GM23248 (cell line): ENCODE measurements at places on chromosomes 11 and 22. TPM values are rescaled to one million over a fixed set of nuclear protein-coding genes. Genes with fewer than 3 reads are reported as not detected.

The FLRT1 gene
- 0.22 TPM in 1 of 2 replicates, not detected in the other for total RNA-seq

The OR52E8 gene
- not detected in 2 replicates for total RNA-seq

The EXPH5 gene
- 0.13 TPM in 1 of 2 replicates, not detected in the other for total RNA-seq

The NLRP14 gene
- total RNA-seq: not detected in 2 replicates

The NOX4 gene
- total RNA-seq: 0.54 and 2.0 TPM in 2 replicates

The SEC14L2 gene
- total RNA-seq: 41.9 and 54.6 TPM in 2 replicates

- no peak for DNase-seq
Measured at GRCh38 chr11:27599217-27599616, 92.6 kb upstream of the LIN7C start.

DNA sequence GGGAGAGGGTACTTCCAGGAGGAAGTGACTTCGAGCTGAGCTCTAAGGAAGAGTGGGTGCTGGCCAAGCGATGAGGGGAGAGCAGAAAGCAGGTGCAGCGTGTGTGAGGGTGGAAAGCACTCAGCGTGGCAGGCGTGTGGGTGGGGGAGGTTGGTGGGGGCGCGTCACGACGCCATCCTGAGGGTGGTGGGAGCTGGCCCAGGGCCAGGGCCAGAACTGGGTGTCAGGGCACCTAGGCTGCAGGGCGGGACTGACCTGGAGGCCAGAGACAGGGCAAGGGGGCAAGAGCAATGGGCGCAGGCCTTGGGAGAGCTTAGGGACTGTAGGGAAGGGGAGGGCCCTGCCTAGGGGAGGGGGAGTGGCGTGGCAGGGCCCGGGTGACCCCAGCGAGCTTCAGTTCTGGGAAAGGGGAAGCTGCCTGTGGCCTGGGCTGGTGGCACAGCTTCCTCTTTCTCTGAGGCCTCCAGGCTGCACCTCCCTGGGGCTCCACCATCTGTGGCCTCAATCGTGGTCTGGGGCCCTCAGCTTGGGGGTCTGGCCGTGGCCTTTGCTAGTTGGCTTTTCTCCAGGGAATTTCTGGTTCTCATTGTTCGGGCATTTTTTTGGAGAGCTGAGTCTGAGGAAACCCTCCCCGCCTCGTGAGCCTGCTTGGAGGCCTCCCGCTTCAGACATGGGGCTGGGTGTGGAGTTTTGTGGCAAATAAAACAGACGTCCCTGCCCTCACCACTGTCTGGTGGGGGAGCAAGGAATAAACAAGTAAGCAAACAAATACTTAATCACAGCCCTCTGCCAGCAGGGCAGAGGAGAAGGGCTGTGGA lies 8.9 kb downstream of the RELT start:
- DNase-seq: no peak

DNA sequence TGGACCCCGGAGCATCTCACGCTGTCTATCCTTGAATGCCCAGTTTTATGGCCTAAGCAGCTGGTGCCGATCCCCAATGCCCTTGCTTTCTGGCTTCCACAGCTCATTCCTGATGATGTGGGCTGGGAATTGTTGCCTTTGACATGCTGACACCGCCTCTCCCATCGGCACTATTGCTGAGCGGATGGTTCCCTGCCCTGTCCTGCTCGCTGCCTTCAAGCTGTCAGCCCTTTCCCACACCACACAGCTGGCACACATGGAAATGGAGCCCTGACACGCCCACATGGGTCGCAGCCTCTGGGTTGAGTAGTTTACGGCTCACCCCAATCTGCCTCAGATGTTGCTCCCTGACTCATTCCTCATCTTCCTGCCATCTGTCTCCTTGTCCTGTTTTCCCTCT lies 110.2 kb upstream of the SESN3 start:
- DNase-seq: no peak

- peak; percentile 70 for DNase-seq
Measured at GRCh38 chr11:3781423-3781822, 15.9 kb downstream of the NUP98 start.
